ENCODE measurements at places on chromosomes 2 and 18.

DNA sequence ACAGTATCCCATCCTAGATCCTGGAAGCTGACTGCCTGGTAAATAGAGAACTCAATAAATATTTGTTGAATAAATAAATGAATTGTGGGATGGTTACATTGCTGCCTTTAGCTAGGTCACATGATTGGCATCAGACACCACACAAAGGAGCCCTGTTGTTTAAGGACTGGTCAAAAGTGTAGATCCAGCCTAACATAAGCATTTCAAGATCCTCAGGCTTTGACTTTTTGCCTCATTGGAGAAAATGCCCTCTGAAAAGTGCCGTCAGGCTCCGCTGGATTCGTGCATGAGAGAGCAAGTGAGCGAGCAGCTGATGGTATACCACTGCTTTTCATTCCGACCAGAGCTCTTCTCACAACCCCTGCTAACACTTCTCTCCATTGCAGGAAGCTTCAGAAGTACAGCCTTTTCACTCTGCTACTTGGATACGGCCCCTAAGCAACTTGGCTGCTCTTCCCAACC is 1.3 kb upstream of the ZNF24 start:
- DNase-seq, result no peak

- no peak for DNase-seq
Measured at GRCh38 chr18:73232933-73233332, 365.1 kb upstream of the NETO1 start.

- DNase-seq, result no peak
Measured at GRCh38 chr2:220781622-220782241, 790.4 kb downstream of the EPHA4 start.

- no peak for DNase-seq
Measured at GRCh38 chr2:88074854-88075292, 7.2 kb downstream of the SMYD1 start.

DNA sequence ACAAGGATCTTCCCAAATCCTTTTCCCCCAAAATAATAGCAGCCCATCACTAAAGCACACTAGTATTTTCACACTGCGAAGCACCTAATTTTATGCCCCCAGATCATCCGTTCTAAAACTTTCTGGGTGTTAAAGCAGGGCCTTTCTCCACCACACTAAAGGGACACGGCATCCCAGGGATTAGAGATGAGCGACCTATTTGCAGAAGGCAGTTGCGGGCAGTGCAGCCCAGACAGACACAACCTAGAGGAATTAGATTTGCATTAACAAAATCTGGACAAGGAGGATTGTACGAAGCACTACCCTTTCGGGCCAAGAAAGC is 402 bp downstream of the OSGEPL1 start:
- no peak for DNase-seq

DNA sequence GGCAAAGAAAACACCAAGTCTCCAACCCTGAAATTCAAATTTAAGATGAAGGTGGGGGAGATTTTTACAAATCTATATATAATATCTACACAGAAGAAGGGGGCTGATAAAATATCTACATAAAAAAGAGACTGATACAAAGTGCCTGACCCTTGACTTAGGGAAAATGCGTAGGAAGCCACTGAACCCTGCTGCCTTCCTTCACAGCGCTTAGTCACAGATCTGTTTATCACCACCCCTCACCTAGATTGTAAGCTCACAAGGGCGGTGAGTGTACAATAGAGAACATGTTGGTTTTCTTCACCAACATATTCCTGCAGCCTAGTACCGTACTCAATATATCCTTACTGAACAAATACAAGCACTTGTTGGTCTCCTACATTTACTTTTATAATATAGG is 54.3 kb downstream of the NOL10 start:
- DNase-seq, result no peak

GRCh38 chr18:79136742-79137141 is 67.5 kb downstream of the ATP9B start:
- no peak for DNase-seq

All from NCI-H1417 (cell line).